Tibial nerve (tissue), 4 donors: ENCODE measurements at places on chromosomes 13 and 19. TPM values are rescaled to one million over a fixed set of nuclear protein-coding genes. Genes with fewer than 3 reads are reported as not detected.

GRCh38 chr19:48726556-48726955, 7.0 kb upstream of the MAMSTR start:
- no peaks in the 10 kb centered on the region for H3K27me3 ChIP-seq
- no peak overlapping the region for H3K4me3 ChIP-seq
- no peak overlapping the region for H3K27ac ChIP-seq
- H3K36me3 ChIP-seq: no peaks in the 10 kb centered on the region
- H3K4me1 ChIP-seq: peaks cover 22% of the 10 kb centered on the region

CEACAM20 gene
- not detected for total RNA-seq

PIAS4 gene
- 23.0 TPM for total RNA-seq

TMEM238 gene
- total RNA-seq: 0.66 TPM
